Effector memory CD4-positive, alpha-beta T cell (primary cell): ENCODE measurements at places on chromosomes 16 and 17.

- peaks cover 76% of the 10 kb centered on the region for H3K36me3 ChIP-seq
- H3K4me3 ChIP-seq, result no peak overlapping the region
- no peak overlapping the region for H3K27ac ChIP-seq
Measured at GRCh38 chr17:37527249-37527851, 37.7 kb downstream of the DUSP14 start.

DNA sequence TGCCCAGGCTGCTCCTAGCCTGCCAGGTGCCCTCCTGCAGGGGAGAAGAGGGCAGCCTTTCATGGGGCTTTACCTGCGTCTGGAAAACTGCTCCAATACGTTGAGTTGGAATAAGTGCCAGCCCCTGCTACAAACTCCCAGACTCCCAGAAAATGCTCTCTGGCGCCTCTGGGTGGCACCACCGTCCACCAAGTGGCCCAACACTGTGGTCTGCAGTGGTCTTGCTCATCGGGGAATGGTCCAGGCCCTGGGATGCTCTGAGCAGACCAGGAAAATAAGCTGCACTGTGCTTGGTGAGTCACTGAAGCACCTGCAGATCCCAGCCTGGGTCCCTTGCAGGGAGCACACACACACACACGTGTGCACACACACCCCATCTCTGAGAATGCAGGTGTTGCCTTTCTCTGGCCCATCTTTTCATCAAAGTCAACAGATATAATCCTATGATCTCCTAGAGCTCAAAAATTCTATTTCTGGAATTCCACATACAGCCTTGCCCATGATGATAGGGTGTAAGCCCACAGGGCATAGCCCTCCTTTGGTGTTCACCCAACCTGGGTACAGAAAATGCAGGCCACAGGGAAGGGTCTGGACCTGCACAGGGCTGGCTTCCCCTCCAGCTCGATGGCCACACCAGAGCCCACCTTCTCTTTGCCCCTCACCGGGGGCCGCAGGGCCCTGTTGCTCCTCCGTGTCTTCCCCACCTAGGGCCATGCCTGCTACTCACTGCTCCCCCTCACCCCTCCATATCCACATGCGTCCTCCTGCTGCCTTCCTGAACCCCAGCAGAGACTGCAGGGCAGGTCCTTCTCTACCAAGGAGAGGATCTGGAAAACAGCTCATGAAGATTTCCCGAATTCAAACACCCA, 20.5 kb downstream of the CDIP1 start:
- H3K27ac ChIP-seq, result no peak overlapping the region
- H3K36me3 ChIP-seq, result peaks cover 3% of the 10 kb centered on the region
- no peaks in the 10 kb centered on the region for H3K27me3 ChIP-seq

DNA sequence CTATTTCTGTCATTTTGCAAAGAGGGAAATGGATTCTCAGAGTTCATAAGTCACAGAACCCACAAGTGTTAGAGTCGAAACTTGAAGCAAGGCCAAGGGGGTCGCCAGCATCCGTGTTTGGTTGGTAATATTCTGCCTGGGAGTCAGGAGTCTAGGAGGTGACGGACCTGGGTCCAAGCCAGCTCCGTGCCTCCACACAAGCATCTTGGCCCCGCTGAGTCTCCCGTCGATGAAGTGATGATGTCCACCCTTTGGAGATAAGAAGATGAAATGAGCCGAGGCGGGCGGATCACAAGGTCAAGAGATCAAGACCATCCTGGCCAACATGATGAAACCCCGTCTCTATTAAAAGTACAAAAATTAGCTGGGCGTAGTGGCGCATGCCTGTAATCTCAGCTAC, 53.2 kb upstream of the TNRC6C start:
- no peak overlapping the region for H3K4me3 ChIP-seq
- H3K36me3 ChIP-seq, result no peaks in the 10 kb centered on the region
- H3K27me3 ChIP-seq, result no peaks in the 10 kb centered on the region
- DNase-seq, result no peak
- H3K27ac ChIP-seq, result no peak overlapping the region

DNA sequence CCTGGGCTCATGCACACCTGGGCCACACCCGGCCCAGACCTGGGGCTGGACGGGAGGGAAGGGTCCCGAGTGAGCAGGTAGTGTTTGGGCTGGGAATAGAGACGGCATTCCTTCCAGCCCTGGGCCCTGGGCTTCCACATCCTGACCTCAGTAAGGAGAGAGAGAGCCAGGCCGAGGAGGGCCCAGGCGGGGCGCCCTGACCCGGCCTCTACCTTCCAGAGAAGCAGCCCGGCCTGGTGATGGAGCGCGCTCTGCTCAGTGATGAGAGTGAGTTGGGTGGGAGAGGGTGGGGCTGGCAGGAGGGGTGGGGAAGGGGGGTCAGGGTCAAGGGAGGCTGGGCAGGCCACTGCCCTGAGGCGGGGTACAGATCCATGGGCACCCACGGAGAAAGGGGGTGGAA, 13.6 kb upstream of the MYO15B start:
- H3K4me1 ChIP-seq, result no peaks in the 10 kb centered on the region
- no peaks in the 10 kb centered on the region for H3K27me3 ChIP-seq
- DNase-seq, result no peak
- peaks cover 4% of the 10 kb centered on the region for H3K36me3 ChIP-seq
- H3K4me3 ChIP-seq, result no peak overlapping the region

DNA sequence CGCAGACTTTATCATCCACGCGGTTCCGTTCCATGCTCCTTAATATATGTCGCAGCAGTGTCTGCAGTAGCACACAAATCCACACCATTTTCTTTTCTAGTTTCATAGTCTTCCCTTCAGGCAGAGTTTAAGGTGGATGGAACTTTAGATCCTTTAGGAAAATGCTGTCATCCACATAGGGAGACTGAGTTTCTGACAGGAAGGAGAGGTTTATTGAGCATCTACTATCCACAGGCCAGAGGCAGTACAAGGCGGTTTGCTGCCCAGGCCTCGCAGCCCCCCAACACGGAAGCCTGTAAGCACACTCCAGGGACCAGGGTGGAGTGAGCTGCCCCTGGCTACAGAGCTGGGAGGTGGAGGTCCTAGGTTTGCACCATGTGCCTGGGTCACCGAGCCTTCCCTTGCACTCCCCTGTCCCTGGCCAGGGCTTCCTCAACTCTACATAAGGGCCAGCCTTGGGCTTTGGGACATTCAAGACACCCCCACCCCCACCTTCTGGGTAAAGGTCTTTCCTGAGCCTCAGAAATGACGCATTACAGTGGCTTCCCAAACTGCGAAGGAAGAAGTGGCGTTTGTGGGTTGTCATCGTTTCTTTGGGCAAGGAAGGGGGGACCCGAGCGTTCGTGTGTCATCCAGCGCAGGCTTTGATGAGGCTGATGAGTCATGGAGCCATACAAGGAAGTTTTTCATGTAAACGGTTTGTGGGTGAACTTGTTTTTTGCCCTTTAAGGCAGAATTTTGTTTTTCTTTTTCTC, 146.5 kb upstream of the PLCG2 start:
- peak overlapping the region; percentile 75 for H3K27ac ChIP-seq
- peak; percentile 80 for DNase-seq
- no peak overlapping the region for H3K4me3 ChIP-seq

DNA sequence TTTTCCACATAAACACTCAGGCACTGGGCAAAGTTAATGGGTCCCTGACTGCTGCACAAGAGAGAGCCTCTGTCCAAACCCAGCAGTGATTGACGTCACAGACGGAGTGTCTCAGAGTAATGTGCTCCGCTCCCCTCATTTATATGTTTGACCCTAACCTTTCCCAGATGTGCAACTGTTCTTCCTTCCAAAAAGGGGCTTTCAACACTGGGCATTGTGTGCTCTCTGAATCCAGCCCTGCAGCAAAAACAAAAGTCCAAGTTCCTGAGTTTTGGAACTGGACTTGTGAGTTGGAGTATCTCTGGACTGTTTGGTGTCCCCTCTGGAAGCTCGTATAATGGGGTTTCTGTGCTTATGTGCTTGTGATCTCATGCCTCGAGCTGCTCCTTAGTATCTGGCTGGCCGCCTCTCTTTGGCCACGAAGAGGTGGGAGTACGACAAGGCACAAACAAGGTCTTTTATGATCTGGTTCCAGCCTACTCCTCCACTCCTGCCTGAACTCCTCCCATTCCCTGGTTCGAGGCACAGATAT, 76.4 kb upstream of the SMIM36 start:
- no peak overlapping the region for H3K4me3 ChIP-seq
- no peaks in the 10 kb centered on the region for H3K36me3 ChIP-seq
- DNase-seq, result no peak
- H3K27ac ChIP-seq, result no peak overlapping the region

DNA sequence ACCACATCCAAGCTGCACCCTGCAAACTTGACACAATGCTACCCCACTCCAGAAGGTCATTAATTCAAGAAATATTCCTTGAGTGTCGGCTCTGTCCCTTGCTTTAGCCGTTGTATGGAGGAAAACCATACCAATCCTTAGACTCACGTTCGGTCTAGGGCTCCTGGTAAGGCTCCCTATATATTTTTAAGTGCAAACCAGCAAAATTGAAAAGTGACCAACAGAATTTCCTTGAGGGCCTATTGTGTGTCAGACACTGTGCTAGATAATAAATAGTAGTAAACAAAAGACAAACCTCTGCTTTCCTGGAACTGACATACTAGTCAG, 390 bp upstream of the BBS2 start:
- no peaks in the 10 kb centered on the region for H3K27me3 ChIP-seq
- H3K4me3 ChIP-seq, result peak overlapping the region; percentile 99
- H3K36me3 ChIP-seq, result no peaks in the 10 kb centered on the region
- peak overlapping the region; percentile 88 for H3K27ac ChIP-seq

GRCh38 chr16:84136331-84137125, 8.4 kb downstream of the HSDL1 start:
- H3K36me3 ChIP-seq, result no peaks in the 10 kb centered on the region
- H3K4me1 ChIP-seq, result no peaks in the 10 kb centered on the region
- no peak overlapping the region for H3K27ac ChIP-seq
- H3K27me3 ChIP-seq, result no peaks in the 10 kb centered on the region
- no peak for DNase-seq
- H3K4me3 ChIP-seq, result no peak overlapping the region

DNA sequence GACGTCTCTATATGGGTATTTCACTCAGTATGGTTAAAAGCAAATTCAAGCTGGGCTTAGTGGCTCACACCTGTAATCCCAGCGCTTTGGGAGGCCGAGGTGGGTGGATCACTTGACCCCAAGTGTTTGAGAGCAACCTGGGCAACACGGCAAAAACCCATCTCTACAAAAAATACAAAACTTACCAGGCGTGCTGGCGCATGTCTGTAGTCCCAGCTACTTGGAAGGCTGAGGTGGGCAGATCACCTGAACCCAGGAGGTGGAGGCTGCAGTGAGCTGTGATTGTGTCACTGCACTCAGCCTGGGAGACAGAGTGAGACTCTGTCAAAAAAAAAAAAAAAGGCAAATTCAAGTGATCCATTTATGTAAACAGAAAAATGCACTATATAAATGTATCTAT, 1.3 kb upstream of the TNFRSF17 start:
- no peak overlapping the region for H3K4me3 ChIP-seq
- no peaks in the 10 kb centered on the region for H3K4me1 ChIP-seq
- DNase-seq, result no peak
- no peak overlapping the region for H3K27ac ChIP-seq

- H3K36me3 ChIP-seq, result peaks cover 35% of the 10 kb centered on the region
- no peak overlapping the region for H3K4me3 ChIP-seq
- peak overlapping the region; percentile 29 for H3K27ac ChIP-seq
- no peak for DNase-seq
- peaks cover 5% of the 10 kb centered on the region for H3K4me1 ChIP-seq
Measured at GRCh38 chr17:44887971-44888954, 11.0 kb downstream of the EFTUD2 start.

DNA sequence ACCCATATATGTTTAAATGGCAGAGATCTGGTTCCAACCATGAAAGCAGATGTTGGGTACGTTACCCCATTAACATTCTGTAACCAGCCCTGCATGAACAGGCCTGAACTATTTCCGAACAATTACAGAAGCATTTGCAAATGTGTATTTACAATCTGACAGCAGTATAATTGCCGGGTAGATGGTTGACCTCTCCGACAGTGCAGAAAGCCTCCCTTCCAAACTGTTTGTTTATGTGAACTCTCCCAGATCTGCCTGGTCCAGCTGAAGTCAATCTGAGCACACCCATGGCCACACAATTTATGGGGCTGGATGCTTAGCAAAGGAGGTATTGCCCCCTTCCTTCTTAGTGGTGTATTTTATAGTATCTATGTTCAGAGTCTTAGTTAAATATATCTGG, 21.8 kb downstream of the NUDT7 start:
- no peak for DNase-seq
- no peaks in the 10 kb centered on the region for H3K36me3 ChIP-seq
- H3K27me3 ChIP-seq, result no peaks in the 10 kb centered on the region
- no peak overlapping the region for H3K27ac ChIP-seq

DNA sequence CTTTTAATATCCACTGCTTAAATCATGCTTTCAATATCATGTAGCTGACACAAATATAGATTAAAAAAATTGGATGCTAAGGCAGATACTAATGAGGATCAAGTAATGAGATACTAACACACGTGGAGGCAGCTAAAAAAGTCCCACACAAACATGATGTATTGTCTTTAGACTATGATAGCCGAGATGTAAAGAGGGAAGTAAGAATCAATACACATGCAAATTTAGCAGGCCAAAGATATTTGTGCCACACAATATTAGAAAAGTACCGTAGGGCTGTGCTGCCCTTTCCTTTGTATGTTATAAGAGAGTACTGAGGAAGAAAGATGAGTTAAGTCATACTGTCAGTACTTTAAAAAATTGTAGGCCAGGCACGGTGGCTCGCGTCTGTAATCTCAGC, 51.4 kb upstream of the STAC2 start:
- DNase-seq, result no peak
- no peak overlapping the region for H3K4me3 ChIP-seq
- H3K27me3 ChIP-seq, result no peaks in the 10 kb centered on the region
- no peaks in the 10 kb centered on the region for H3K4me1 ChIP-seq

DNA sequence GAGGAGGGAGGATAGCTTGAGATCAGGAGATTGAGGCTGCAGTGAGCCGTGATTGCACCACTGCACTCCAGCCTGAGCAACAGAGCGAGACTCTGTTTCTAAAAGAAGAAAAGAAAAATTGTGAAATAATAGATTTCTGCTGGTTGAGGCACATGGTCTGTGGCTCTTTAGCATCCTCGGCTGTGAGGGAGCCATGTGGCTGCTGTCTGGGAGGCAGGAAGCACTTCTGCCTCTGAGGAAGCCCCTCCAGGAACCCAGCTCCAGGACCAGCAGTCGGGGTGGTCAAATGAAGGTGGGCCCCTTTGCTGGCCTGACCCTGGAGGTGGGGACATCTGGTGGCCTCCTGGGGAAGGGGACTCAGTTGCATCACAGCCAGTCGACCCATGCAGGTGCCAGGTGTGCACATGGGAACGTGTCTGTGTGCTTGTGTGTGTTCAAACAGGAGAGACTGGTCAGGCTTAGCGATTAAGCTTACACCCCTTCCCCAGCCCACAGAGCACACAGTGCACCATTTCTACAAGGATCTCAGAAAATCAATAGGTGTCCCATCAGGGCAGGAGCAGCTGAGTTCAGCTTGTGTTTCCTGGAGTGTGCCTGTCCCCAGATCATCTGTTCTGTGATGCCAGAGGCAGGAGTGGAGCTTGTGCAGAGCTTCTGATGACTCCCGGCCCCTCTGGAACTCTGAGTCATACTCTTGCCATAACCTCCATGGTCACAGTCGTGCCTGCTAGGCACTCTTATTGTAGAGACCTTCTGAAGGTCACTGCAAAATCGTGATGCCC, 24.3 kb upstream of the MGAT5B start:
- peaks cover 5% of the 10 kb centered on the region for H3K4me1 ChIP-seq
- H3K27me3 ChIP-seq, result peaks cover 27% of the 10 kb centered on the region
- no peak for DNase-seq

- H3K4me1 ChIP-seq, result no peaks in the 10 kb centered on the region
- no peak overlapping the region for H3K27ac ChIP-seq
- H3K36me3 ChIP-seq, result no peaks in the 10 kb centered on the region
- DNase-seq, result no peak
- H3K27me3 ChIP-seq, result no peaks in the 10 kb centered on the region
Measured at GRCh38 chr16:52466994-52467393, 79.9 kb downstream of the TOX3 start.

- H3K4me3 ChIP-seq, result no peak overlapping the region
- no peak for DNase-seq
- H3K4me1 ChIP-seq, result peaks cover 7% of the 10 kb centered on the region
- no peak overlapping the region for H3K27ac ChIP-seq
Measured at GRCh38 chr17:73705594-73705993, 61.3 kb upstream of the SDK2 start.
